ENCODE measurements at places on chromosomes 5 and 9.

- no peak for DNase-seq
Measured at GRCh38 chr5:116444373-116445295, 130.0 kb downstream of the SEMA6A start.

GRCh38 chr9:37100327-37100726, 20.0 kb upstream of the ZCCHC7 start:
- no peak for DNase-seq

DNA sequence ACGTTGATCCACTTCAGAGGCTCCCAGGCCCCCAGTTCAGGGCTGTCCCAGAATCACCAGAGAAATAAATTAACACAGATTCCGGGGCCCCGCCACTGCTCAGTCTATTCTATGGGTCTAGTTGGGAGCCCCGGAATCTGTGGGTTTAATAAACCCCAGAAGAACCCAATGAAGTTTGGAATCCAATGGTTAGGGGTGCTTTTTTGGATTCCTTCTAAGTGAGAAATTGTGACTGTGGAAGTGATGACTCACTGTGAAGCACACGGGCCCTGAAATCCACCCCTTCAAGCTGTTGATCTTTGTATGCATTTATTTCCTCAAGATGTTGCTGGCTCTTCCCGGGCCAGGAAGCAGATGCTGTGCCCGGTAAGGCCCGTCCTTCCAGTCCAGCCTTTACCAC, 57.3 kb upstream of the SLC28A3 start:
- no peak for DNase-seq

DNA sequence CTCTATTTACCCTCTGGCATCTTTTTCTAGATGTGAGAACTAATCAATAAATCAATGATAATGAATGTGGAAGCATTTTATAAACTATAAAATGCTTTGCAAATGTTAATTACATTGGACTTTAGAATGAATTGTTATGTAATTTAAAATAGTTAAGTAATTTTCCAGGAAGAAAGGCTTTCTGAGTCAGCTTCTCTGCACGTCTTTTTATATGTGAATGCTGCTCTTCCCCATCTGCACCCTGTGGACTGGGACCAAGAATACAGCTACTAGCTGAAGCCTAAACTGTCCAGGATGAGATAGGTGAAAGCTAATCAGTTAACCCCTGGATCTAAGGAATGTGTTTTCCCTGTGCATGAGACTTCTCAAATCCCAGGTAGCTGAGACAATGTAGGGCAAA, 292.9 kb downstream of the NR3C1 start:
- no peak for DNase-seq

DNA sequence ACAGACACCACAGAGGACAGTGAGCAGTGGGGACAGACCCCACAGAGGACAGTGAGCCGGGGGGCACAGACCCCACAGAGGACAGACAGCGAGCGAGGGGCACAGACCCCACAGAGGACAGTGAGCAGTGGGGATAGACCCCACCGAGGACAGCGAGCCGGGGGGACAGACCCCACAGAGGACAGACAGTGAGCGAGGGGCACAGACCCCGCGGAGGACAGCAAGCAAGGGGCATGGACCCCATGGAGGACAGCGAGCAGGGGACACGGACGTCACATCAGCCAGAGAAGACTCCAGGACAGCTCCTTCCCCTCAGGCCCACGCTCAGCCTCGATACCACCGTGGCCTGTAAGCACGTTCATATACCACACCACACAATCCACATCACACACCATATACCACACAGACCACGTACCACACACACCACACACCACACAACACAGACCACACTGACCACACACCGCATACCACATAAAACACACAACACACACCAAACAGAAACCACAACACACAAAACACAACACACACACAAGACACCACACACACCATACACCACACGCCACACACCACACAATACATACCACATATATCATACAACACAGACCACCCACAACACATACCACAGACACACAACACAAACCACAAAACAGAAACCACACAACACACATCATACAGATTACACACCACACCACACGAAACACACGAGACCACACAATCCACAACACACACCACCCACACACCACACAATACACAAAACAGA, 5.2 kb upstream of the ZDHHC11 start:
- no peak for DNase-seq

GRCh38 chr5:147384346-147385193, 125.3 kb downstream of the DPYSL3 start:
- no peak for DNase-seq

DNA sequence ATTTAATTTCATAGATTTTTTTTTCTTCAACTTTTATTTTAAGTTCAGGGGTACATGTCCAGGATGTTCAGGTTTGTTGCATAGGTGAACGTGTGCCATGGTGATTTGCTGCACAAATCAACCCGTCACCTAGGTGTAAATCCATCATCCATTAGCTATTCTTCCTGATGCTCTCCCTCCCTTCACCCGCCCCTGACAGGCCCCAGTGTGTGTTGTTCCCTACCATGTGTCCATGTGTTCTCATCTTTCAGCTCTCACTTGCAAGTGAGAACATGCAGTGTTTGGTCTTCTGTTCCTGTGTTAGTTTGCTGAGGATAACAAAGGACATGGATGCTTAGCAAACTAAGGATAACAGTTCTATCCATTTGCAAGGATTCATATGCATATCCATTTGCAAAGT, 209.1 kb upstream of the ADCY2 start:
- DNase-seq: no peak

DNA sequence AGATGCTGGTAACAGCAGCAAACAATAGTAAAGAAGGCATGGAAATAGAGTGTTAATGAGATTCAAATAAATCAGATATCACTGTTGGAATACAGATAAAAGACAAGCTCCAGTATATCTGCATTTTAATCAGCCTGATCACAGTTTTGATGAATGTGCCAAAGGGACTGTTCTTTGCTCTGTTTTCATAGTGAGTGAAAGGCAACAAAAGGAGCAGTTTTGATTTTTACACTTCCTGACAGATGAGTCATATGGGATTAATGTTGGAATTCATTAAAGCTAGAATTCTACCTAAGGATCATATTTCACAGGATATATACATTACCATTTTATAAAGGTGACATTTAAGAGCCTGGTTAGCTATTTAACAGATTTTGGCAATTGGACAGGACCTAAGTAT, 743.3 kb upstream of the PTPRD start:
- no peak for DNase-seq

DNA sequence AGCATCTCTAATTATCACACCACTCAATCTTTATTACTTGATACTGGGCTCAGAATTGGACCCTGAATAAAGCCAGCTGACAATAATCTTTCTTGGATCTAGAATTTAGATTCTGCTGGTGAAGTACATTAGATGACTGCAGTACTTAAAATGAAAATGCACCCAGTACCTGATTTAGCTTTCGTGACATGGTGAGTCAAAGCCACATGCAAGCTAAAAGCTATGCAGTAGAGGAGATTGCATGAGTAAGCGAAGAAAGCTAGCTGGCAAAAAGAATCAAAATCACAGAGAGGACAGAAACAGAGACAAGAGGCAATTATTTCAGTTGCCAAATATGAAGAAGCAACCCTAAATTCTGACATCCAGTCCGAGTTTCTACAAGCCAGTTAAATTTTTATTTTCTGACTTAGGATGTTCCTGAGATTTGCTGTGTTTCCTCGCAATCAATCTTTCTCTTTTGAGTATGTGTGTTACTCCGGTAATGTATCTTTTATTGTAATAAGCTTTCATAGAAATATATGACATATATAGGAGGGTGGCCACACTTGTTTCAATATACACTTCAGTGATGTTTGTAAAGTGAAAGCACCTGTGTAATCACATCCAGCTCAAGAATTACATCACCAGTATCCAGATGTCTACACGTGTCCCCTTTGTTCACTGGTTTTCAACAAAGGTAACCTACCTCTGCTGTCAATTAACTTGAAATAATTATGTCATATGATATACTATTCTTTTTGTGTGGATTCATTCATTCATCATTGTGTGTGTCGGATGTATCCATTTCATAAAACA, 101.7 kb downstream of the CDH18 start:
- no peak for DNase-seq

Data from KBM-7 (cell line).